ENCODE measurements at places on chromosomes 1 and 21. TPM values are rescaled to one million over a fixed set of nuclear protein-coding genes. Genes with fewer than 3 reads are reported as not detected.

GRCh38 chr1:56430141-56430839 lies 149.1 kb downstream of the PLPP3 start:
- DNase-seq: no peak

The KCNK2 gene
- not detected for polyA plus RNA-seq

The CELA2B gene
- not detected for polyA plus RNA-seq

The CACNA1S gene
- not detected for polyA plus RNA-seq

The CNR2 gene
- polyA plus RNA-seq: 11.9 TPM

- DNase-seq: no peak
These were observed 158.7 kb downstream of the SIPA1L2 start for GRCh38 chr1:232471250-232471649.

- DNase-seq: no peak
These were observed 4.1 kb upstream of the OR2M5 start for GRCh38 chr1:248140846-248141245.

DNA sequence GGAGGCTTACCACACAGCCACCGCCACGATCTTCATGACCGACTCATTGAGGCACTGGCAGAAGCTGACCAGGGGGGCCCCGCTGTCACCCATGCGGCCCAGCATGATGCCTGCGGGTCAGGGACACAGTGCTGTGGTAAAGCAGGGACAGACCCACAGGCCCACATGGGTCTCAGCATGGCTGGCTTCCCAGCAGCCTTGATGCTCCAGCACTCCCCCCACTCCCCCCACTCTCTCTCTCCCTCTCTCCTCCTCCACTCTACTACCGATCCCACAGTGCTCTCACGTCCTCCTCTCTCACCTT lies 31.4 kb downstream of the PODN start:
- DNase-seq: no peak

The RNU1-3 gene
- polyA plus RNA-seq: 3.0 TPM
